ENCODE measurements at places on chromosomes 12 and 14.

DNA sequence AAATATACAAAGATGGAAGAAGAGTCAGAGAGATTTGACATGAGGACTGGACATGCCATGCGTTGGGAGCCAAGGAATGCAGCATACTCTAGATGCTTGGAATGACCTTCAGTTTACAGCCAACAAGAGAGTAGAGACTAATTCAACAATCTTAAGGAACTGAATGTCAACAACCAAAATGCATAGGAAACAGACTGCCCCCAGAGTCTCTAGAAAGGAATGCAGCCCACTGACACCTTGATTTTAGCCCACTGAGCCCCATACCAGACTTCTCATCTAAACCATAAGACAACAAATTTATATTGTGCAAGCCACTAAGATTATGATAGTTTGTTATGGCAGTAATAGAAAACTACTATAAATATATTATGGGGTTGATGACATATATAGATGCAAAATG, 611.2 kb downstream of the RPS29 start:
- DNase-seq: no peak

DNA sequence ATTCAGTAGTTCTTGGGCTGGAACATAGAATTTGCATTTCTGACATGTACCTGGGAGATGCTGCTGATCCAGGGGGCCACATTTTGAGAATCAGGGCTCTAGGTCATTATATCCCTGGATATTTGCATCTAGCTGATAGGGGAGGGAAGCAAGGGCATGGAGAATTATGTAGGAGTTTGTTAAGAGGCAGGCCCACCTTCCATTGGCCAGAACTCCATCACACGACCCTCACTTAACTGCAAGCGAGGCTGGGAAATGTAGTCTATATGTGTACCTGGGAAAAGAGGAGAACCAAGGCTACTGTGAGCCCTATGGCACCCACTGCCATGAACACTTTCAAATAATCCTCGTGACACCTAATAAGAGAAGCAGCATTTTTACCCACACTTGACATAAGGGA, 657.6 kb downstream of the MED13L start:
- no peak for DNase-seq

DNA sequence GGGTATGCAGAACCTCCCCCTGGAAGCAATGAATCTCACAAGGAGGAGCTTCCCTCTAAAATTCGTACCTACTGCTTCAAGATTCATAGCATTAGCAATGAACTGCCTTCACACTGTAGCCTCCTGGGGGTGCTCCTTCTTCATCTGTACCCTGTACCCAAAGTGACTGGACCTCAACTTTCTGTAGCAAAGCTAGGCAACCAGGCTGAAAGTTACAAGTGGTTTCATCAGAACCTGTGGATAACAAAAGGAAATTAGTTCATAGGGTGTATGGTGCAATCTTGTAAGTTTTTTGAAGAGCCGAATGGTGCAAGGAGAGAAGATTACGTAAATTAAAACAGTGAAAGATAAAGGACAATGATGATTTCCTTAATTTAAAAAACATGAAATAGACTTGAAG, 1541.7 kb upstream of the FLRT2 start:
- no peak for DNase-seq

- DNase-seq: no peak
Observed at GRCh38 chr12:120855823-120856588, 48.2 kb downstream of the SPPL3 start.

DNA sequence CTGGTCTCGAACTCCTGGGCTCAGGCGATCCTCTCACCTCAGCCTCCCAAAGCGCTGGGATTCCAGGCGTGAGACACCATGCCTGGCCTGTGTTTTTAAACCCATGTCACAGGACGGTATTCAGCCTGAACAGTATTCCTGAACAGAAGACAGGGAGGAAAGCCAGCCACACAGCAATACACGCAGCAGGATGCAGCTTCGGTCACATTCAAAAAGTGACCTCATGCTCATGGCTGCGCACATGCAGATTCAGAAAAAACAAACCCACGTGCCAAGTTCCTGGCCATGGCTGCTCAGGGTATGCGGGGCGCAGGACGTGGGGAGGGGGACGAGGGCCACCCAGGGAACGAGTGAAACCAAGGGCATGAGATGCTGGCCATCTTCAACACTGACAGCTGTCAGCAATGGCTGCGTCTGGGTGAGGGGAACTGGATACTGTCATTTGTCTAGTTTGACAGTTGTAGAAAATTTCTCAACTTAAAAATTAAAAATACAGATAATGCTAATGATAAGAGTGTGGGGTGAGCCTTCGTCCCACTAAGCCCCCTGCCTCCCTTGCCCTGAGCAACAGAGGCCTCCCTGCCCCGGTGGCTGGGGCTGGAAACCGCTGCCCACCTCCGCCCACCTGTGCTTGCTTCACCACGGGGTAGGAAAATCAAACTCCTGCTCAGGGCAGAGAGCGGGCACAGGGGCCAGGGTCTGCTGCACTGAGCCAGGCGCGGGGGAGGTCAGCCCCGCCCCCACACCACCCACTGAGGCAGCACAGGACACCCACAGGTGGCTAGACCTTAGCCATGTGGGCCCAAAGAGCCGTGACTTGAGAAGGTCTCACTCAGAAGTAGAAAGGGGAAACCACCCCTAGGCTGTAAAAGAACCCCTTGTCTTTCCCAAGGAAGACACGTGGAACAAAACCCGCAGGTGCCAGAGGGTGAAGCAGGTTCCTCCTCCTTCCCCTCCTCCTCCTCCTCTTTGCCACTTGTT, 84.2 kb downstream of the SCARB1 start:
- DNase-seq: no peak

DNA sequence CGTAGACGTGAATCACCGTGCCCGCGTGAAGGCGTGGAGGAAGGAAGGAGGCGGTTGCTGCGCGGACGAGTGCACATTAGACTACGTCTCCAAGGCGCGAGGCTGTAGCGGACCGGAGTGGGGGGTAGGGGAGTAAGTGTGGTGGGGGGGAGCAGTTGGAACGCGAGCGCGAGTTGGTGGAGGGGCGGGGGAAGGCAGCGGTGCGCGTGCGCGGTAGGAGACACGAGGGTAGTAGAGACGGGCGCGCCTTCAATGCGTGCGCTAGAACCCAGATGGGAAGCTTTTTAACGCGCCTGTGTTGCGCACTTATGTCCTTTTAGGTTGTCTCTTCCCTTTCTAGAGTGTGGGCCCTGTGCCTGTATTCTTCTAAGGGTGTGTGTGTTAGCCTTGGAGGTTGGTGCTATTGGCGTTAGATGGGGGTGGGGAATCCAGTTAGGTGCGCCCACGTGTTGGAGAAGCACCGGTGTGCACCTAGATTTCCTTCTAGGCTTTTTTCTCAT, 604 bp downstream of the EIF4B start:
- DNase-seq: no peak

DNA sequence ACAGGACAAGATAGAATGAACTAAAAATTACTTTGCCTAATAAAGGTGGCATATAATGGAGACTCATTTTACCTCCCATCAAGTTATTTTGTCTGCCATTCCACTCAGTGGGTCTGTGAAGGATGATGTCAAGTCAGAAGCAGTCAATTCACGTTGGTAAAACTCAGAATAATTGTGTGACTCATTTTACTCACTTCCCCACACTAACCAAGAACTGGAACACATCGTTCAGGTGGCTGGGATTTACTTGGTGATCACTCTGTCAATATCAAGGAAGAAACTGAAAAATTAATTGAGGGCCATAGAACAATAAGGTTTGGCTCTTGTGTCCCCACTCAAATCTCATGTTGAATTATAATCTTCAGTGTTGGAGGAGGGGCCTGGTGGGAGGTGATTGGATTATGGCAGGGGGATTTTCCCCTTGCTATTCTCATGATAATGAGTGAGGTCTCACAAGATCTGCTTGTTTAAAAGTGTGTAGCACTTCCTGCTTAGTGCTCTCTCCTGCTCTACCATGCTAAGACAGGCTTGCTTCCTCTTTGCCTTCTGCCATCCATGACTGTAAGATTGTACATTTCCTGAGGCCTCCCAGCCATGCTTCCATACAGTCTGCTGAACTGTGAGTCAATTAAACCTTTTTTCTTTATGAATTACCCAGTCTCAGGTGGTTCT, 35.7 kb upstream of the GTF2A1 start:
- no peak for DNase-seq

- no peak for DNase-seq
Observed at GRCh38 chr14:24508155-24508840, at the start of gene CMA1. Gene CMA1, minus strand, starts transcription at chr14:24508265. Its CDS starts 30 bp downstream, at chr14:24508235.

DNA sequence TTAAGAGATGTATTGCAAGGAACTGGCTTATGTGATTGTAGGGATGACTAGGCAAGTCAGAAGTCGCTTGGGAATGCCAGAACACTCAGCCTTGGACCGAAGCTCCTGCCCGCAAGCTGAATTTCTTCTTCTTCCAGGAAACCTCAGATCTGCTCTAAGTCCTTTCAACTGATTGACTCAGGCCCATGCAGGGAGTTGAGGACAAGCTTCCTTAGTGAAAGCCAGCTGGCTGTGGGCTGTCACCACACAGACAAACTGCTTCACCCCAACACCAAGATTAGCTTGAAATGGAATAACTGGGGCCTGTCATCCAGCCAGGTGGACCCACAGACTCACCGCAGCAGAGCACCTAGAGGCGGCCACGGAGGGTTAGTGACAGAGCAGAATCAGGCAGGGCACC, 24.7 kb downstream of the BDKRB2 start:
- no peak for DNase-seq

Data from iPS DF 19.7 (cell line).